ENCODE measurements at places on chromosomes 7 and 10. TPM values are rescaled to one million over a fixed set of nuclear protein-coding genes. Genes with fewer than 3 reads are reported as not detected.
A peak's percentile ranks its signal among the peaks of the same experiment; 100 is the strongest.

MYPN gene
- polyA plus RNA-seq: 0.77 TPM

- DNase-seq: no peak
These were observed 19.1 kb upstream of the FZD8 start for GRCh38 chr10:35661236-35661635.

GRCh38 chr7:49776994-49777393 is 3.6 kb downstream of the VWC2 start:
- no peak for DNase-seq

- DNase-seq: no peak
These were observed 33.9 kb downstream of the PTER start for GRCh38 chr10:16470747-16471146.

GRCh38 chr10:71365366-71365765 is 31.4 kb upstream of the CDH23 start:
- DNase-seq: no peak

DNA sequence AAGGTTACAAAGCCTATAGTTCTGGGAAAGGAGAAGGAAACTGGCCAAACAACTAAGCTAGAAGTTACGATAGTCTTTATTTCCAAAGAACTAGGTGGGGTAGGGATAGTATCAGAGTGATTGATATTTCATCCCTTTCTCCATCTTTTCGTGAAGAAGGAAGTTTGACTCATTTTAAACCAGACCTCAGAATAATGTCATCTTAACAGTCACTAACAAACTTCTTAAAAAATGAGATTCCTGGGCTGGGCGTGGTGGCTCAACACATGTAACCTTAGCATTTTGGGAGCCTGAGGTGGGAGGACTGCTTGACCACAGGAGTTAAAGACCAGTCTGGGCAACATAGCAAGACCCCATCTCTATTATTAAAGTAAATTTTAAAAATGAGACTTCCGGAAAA is 69.4 kb downstream of the ARL4A start:
- DNase-seq: no peak

TFPI2 gene
- 57.6 TPM for polyA plus RNA-seq

CPN1 gene
- polyA plus RNA-seq: not detected

RBP3 gene
- polyA plus RNA-seq: not detected

- DNase-seq: no peak
These were observed 382.3 kb downstream of the DNAJB6 start for GRCh38 chr7:157719008-157719682.

- no peak for DNase-seq
These were observed 6.9 kb downstream of the PPIF start for GRCh38 chr10:79354141-79354540.

- DNase-seq: no peak
These were observed 193.9 kb downstream of the FAM107B start for GRCh38 chr10:14580671-14581332.

GRCh38 chr7:151847681-151848081 is 29.2 kb downstream of the PRKAG2 start:
- DNase-seq: peak; percentile 17

- peak; percentile 23 for DNase-seq
These were observed 162.3 kb downstream of the ITGB1 start for GRCh38 chr10:32795598-32796183.

DNA sequence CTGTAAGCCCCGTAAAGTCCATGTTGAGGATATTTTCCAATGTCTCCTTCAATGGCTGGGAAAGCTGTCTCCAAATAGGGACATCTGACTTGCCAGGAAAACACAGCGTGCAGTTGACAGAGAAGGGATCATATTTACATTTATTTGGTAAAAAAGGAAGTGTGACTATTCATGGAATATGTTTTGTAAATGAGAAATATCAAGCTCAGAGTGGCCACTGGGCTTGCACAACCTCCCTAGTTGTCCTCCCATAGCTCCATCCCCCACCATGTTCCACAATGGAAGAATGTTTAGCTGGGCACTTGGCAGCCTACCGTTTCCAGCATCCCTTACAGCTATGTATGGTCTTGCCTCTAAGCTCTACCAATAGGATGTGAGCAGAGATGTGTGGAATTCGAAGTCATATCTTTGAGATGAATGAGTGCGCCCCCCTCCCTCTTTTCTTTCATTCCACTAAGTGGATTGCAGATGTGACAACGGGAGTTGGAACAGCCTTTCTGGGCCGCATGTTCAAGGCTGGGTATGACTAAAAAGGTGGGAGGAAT is 306.6 kb upstream of the ZMIZ1 start:
- DNase-seq: no peak

AQP1 gene
- polyA plus RNA-seq: 43.2 TPM

DNA sequence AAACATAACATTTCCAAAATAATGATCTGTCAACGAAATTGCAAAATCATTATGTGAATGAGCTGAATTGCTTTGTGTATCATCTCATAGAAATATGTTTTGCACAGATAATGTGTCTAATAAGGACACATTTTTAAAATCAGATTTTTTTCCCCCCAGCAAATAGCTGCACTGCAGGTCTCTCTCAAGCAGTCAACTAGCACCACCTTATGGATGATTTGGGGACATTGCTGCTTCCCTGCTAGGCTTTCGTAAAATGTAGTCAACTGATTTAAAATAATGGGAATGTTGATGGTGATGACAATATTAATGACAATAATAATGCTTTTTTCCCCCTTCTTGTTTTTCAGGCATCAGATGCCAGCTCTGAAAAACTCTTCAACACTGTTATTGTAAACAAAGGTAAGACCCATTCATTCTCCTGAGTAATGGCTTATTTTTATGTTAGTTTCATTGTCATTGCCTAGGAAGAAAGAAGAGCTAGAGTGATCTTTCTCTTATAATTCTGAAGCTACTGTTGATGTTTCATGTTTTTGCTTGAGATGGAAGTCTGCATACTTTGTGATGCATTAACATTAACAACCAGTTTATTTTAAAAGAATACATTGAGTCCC is 433.6 kb upstream of the GALNT17 start:
- peak; percentile 81 for DNase-seq

DNA sequence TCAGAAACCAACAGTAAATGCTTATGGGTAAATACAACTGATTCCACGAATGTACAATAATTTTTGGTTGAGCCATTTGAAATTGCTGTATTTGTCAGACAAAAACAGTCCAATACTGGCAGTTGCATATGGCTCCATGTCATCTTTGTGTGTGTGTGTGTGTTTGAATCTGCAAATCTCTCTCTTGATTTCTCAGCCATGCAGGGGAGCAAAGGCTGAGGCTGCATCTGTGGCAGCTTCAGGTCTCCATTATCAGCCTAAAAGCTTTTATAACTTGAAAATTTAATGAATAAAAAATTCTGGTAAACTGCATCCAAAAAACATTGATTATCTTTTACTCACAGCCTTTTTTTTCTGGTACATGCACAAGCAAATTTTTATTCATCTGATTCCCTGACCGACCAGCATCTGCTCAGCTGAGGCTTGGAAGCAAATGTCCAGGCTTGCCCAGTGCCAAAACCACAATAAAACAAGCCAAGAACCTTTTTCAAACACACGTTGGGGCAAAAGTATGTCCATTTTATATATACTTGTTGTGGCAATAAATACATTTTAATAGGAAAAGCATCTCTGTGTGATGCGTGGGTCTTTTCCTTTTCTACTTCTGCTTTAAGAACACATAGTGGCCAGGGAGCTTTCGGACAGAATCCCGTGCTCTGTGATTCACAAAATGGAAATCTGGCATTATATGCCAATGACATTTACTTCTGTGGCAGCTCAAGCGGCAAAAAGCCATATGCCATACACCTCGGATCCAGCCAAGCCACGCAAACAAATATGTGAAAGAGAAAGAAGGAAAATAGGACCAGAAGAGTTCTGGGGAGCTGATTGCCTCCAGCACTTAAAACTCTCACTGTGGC is 275.6 kb upstream of the AOAH start:
- peak; percentile 52 for DNase-seq

ANKRD61 gene
- 0.43 TPM for polyA plus RNA-seq

CLDN4 gene
- 0.73 TPM for polyA plus RNA-seq

IFIT1B gene
- not detected for polyA plus RNA-seq

SAP25 gene
- 0.22 TPM for polyA plus RNA-seq

GJD4 gene
- not detected for polyA plus RNA-seq

COX19 gene
- 4.3 TPM for polyA plus RNA-seq

CLIP2 gene
- polyA plus RNA-seq: 9.6 TPM

- no peak for DNase-seq
These were observed 20.6 kb downstream of the INSIG1 start for GRCh38 chr7:155318245-155318644.

DHX32 gene
- 31.1 TPM for polyA plus RNA-seq

DNA sequence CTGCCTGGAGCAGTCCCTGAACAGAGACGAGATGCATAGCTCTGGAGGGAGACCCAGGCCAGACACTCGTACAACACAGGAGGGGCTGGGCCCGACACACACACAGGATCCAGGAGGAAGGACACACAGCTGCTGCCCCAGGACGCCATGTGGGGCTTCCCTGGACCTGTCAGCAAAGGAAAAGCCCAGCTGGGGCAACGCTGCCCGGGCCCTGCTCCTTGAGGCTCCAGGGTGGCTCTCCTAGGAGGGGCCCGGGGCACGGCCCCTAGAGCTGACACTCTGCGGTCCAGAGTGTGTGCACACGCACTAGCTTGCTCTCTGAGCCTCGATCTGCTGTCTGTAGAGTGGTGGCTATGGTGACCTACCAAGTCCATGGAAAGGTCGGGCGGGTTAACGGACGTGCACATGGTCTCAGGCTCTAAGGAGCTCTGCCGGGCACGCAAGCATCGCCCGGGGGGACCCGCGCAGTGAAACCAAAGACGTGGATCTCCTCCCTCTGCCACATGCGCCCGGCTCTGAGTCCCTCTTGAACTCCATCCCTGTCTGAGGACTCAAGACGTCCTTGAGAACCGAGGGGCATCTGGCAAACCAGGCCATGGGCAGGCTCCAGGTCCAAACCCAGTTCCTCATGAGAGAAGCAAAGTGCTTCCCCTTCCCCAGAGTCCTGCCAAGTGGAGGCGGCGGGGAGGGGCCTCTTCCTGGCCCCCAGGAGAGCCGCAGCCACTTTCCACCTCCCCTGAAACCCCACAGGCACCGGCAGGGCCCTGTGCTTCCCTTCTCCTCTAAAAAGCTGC is 279.0 kb downstream of the ELFN1 start:
- DNase-seq: no peak

GRCh38 chr10:12471135-12471534 is 121.8 kb downstream of the CAMK1D start:
- no peak for DNase-seq

DNA sequence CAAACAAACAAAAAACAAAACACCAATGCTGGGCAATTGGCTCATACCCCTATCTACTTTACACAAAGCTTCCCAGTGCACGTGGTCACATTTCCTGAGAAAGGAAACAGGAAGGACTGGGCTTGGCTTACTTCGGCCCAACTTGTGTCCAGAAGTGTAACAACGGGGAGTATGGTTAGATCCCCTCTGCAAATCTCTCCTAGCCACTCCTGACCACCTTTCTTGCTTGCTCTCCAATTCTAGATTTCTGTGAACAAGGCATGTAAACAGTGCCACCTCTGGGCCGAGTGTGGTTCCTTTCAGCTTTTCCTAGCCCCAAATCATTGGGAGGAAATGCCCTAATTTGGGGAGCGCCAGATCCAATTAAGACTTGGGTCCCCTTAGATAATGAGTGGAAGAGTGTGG is 21.0 kb upstream of the FRAT2 start:
- no peak for DNase-seq

GRCh38 chr7:105786520-105787470 is 89.6 kb downstream of the ATXN7L1 start:
- DNase-seq: no peak

TSPAN33 gene
- polyA plus RNA-seq: 0.36 TPM

PROSER2 gene
- polyA plus RNA-seq: 1.2 TPM

GRCh38 chr10:22226599-22226998 is 8.8 kb upstream of the EBLN1 start:
- DNase-seq: no peak

DNA sequence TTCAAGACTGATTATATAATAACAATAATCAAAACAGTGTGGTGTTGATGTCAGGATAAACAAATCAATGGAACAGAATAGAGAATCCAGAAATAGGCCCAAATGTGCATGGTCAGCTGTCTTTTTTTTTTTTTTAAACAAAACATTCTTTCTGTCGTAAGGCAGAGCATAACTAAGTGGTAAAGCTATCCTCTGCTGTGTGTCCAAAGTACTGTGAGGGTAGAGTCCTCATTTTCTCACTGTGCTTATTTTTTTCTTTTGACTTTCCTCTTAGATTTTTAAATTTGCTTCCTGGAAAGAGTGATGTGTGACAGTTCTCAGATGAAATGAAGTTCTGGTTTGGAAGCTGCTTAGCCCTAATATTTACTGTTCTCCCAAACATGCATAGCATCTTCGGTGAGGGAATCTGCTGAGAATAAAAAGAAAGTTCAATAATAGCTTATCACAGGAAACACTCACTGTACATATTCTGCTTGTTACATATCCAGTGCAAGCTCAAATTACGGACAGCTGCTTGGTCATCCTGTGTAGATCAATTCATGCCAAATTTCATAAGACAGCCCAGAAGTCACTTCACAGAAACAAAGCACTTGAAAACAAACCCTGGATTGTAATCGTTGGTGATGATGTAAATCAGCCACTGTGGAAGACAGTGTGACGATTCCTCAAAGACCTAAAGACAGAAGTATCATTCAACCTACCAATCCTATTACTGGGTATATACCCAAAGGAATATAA is 423.9 kb downstream of the NEBL start:
- peak; percentile 61 for DNase-seq

- peak; percentile 33 for DNase-seq
These were observed 228.2 kb downstream of the AHR start for GRCh38 chr7:17526621-17527020.

KAZALD1 gene
- 15.3 TPM for polyA plus RNA-seq

- peak; percentile 30 for DNase-seq
These were observed 4.8 kb downstream of the NUB1 start for GRCh38 chr7:151346470-151346769.

DNA sequence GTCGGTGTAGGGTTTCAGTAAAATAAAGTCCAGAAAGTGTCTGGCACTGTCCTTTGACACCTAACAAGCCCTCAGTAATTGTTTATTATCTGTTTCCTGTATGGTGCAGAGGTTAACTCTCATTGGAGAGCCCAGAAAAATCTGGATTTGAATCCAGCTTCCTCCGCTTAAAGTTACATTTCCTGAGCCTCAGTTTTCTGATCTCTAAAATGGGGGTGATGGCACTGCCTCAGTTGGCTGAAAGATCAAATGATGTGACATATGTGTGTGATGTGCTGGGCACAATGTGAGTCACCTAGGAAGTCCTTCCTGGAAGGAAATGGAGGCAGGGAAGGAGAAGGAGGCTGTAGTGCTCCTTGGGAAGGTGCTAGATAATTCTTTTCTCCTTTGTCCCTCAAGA is 14.7 kb upstream of the CDH23 start:
- no peak for DNase-seq

Measured in fibroblast of lung (primary cell).